IPS-NIHi11 (cell line): ENCODE measurements at places on chromosomes 1 and 21.

GRCh38 chr1:236193184-236193583 lies 50.8 kb downstream of the GPR137B start:
- no peak for DNase-seq

DNA sequence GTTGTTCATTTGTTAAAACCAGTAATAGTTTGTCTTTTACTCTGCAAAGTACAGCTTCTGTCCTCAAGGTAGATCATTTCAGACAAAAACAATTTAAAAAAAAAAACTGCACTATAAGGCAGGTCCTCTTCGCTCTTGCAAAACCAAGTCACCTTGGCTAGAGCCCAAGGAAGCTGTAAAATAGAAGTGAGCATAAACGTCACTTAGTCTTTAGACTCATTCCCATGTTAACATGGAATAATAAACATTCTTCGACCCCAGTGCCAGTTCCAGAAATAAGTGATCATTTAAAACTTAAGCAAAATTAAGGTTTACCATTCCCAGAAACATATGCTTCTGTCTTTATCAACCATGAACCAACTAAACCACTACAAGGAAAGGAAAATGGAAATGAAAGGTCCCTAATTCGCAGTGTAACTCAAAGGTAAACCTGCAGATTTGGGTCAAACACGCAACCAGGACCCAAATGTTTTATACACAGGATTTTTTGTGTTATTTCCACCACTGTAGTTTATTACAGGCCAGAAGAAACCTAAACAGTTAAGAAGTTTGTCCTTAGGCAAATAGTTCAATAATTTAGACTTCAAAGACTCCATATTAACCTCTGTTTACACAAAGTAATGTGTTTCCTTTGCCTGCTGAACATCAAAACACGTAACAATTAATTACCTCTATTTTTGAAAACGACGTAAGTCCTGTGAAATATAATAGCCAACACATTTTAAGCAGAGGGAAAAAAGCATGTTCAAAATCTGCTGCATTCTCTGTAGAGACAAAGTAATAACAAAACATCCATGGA lies 54.6 kb downstream of the TGFBR3 start:
- no peak for DNase-seq

- no peak for DNase-seq
Measured at GRCh38 chr1:28129150-28129549, 40.7 kb upstream of the EYA3 start.

- no peak for DNase-seq
Measured at GRCh38 chr21:35643176-35643575, 417.1 kb downstream of the SETD4 start.

GRCh38 chr1:112386731-112387346 lies 9.2 kb upstream of the CTTNBP2NL start:
- DNase-seq = no peak

- no peak for DNase-seq
Measured at GRCh38 chr1:245207056-245207638, 52.4 kb downstream of the KIF26B start.
